ENCODE measurements at places on chromosomes 12 and 14. TPM values are rescaled to one million over a fixed set of nuclear protein-coding genes. Genes with fewer than 3 reads are reported as not detected.

Gene HCAR3
- not detected for total RNA-seq

Gene DTX1
- 8.6 TPM for total RNA-seq

Gene CCDC197
- not detected for total RNA-seq

Gene REC8
- 25.8 TPM for total RNA-seq

DNA sequence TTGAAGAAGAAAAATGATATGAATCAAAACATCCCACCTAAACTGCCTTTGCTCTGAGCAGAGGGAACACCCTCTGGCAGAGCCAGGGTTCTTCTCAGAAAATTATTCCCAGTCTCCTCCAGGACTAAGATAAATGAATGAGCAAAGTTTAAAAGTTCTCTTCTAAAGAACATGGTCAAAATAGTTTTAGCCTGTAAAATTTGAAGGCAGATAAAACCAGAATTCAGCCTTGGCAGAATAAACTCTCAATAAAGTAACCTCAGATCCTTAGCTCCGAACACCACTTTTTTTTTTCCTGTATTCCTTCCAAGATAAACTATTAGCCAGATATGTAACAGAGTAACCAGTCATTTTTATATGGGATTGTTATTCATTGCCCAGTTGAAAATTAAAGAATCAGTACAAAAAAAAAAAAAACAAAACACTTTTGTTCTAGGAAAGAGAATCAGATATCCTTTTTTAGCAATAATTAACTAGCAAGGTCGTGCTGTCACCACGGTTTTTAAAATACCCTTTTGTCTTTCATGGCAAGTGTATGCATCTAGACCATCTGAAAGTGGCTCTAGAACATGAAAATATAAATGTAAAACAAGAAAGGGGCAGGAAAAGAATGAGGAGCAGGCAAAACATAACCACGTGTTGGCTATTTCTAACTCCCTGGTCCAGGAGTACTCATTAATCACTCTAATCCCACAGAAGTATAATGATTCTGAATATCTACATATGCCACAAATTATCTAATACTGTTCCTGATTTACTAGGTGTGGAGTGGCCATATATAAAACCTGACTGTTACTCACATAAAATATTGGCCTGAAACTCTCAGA, 60.8 kb downstream of the CAPZA3 start:
- no peaks in the 10 kb centered on the region for H3K36me3 ChIP-seq
- H3K4me1 ChIP-seq, result no peaks in the 10 kb centered on the region
- H3K4me3 ChIP-seq, result no peak overlapping the region
- H3K27me3 ChIP-seq, result no peaks in the 10 kb centered on the region
- H3K27ac ChIP-seq, result no peak overlapping the region

DNA sequence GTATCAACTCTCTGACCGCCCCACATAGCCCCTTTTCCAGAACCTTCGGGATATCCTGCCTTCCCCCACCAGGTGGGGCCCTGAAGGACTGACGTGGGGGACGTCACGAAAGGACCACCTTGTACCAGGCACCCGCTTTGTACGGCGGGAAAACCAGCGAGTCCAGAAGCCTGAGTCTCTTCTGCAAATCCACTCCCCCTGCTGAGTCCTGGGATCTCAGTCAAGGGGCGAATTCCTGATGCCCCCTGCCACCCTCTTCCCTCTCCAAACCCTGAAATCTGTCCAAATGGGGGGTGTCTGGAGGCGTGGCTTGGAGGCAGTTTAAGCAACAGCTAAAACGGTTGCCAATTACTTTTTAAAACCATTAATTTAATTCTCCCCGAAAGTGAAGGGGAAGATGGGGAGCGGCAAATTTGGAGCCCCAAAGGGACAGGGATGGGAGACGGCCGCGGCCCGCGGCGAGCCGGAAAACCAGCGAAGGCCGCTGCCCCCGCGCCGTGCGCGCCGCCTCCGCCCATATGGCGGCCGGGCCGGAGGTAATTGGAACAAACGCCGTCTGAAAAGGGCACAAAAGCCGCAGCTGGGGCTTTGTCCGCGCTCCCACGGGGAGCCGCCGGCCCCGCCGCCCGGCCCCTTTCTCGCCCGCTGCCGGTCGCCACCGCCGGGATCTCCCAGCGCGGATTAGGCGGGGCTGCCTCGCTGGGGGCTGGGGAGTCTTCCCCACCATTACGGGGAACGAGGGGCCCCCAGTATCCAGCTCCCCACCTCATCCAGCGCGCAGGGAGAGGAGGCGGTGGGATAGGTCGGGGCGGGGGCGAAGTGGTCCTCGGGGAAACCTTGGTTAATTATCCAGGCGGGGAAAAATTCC, 6.6 kb downstream of the LHX5 start:
- H3K4me3 ChIP-seq, result peak overlapping the region; percentile 22
- no peak overlapping the region for H3K27ac ChIP-seq
- H3K4me1 ChIP-seq, result peaks cover 59% of the 10 kb centered on the region
- H3K36me3 ChIP-seq, result peaks cover 3% of the 10 kb centered on the region
- DNase-seq, result peak; percentile 65

- H3K36me3 ChIP-seq, result no peaks in the 10 kb centered on the region
- no peaks in the 10 kb centered on the region for H3K4me1 ChIP-seq
- no peak overlapping the region for H3K27ac ChIP-seq
- no peak for DNase-seq
Measured at GRCh38 chr14:105067140-105067968, 2.1 kb upstream of the GPR132 start.

DNA sequence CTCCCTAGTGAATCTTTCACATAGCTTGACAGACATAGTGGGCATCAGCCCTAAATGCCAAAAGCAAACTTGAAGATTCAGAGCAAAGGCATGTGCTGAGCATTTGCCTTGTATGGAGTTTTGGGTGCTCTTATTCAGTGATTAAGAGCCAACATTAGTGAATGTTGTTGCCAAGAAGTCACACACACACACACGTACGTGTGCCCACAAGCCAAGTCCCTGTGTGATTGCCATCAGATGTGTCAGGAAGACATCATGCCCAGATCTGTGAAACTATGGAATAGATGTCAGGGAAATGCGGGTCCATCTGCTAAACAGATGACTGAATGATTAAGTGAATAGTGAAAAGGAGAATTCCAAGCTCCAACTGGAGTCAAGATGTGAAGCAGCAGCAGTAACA, 149.0 kb downstream of the AKAP6 start:
- H3K4me3 ChIP-seq, result no peak overlapping the region
- DNase-seq, result no peak
- H3K36me3 ChIP-seq, result no peaks in the 10 kb centered on the region
- no peaks in the 10 kb centered on the region for H3K4me1 ChIP-seq

DNA sequence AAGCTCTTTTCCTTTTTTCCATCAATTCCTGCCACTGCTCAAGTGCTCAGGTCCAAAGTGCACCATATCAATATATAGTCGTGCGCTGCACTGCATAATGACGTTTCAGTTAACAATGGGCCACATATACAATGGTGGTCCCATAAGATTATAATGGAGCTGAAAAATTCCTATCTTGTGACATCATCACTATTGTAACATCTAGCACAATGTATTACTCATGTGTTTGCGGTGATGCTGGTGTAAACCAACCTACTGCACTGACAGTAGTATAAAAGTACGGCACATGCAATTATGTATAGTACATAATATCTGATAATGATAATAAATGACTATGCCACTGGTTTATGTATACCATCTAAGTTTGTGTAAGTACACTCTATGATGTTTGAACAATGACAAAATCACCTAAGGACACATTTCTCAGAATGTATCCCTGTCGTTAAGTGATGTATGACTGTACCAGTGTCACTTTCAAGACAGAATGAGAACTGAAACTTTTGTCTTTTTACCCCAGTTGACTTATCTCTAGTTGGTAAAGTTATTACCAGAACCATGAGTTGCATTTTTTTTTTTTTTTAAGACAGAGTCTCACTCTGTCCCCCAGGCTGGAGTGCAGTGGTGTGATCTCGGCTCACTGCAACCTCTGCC, 53.7 kb upstream of the INSM2 start:
- H3K36me3 ChIP-seq, result no peaks in the 10 kb centered on the region
- DNase-seq, result no peak
- H3K4me3 ChIP-seq, result no peak overlapping the region
- H3K27ac ChIP-seq, result no peak overlapping the region
- H3K27me3 ChIP-seq, result no peaks in the 10 kb centered on the region
- H3K4me1 ChIP-seq, result no peaks in the 10 kb centered on the region

- no peak for DNase-seq
- H3K27ac ChIP-seq, result no peak overlapping the region
- H3K4me3 ChIP-seq, result no peak overlapping the region
- no peaks in the 10 kb centered on the region for H3K36me3 ChIP-seq
Measured at GRCh38 chr12:59158066-59158465, 237.8 kb upstream of the LRIG3 start.

DNA sequence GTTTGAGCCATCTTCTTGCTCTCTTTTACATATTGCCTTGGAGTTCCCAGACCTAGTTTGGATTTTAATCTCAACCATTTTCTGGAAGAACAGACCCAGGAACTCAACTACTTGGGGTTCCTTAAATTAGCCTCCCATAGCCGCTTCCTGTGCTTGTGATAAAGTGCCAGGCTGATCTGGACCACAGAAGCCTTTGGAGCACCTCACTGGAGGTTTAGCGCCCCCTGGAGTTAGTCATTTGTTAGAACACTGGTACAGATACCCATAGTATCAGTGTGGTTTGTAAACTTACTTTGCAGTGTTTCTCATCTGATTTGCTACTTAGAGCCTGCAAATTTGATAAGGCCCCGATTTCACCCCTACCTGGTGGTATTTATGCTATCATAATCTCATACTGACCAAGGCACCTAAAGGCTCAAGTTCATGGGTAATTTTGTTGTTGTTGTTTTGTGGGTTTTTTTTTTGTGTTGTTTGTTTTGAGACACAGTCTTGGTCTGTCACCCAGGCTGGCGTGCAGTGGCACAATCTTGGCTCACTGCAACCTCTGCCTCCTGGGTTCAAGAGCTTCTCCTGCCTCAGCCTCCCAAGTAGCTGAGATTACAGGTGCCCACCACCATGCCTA, 3.7 kb downstream of the UNC119B start:
- no peak for DNase-seq
- H3K27ac ChIP-seq, result no peak overlapping the region
- peaks cover 53% of the 10 kb centered on the region for H3K36me3 ChIP-seq
- H3K4me3 ChIP-seq, result no peak overlapping the region
- no peaks in the 10 kb centered on the region for H3K27me3 ChIP-seq
- peaks cover 8% of the 10 kb centered on the region for H3K4me1 ChIP-seq

DNA sequence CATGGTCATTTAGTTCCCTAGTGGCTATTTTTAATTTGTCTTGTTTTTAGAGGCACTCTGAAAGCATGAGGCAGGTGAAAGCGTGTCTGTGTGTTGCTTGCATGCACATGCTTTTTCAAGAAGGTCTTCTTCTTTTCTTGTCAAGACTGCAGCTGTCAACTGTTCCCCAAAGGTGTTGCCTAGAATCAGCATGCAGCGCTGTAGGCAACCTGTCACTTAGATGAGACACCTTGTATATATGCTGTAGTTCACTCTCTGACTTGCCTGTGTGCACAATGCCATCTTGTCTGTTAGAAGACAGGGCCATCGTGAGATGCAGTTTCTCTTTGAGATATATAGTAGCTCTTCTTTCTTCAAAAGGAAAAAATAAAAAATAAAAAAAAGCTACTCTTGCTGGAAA, 885.7 kb downstream of the DIO2 start:
- no peaks in the 10 kb centered on the region for H3K36me3 ChIP-seq
- DNase-seq, result no peak
- H3K27ac ChIP-seq, result no peak overlapping the region
- H3K4me1 ChIP-seq, result no peaks in the 10 kb centered on the region
- no peaks in the 10 kb centered on the region for H3K27me3 ChIP-seq
- H3K4me3 ChIP-seq, result no peak overlapping the region

- no peak overlapping the region for H3K4me3 ChIP-seq
- no peaks in the 10 kb centered on the region for H3K36me3 ChIP-seq
- no peaks in the 10 kb centered on the region for H3K4me1 ChIP-seq
- no peaks in the 10 kb centered on the region for H3K27me3 ChIP-seq
Measured at GRCh38 chr12:76685246-76685678, 78.7 kb upstream of the ZDHHC17 start.

DNA sequence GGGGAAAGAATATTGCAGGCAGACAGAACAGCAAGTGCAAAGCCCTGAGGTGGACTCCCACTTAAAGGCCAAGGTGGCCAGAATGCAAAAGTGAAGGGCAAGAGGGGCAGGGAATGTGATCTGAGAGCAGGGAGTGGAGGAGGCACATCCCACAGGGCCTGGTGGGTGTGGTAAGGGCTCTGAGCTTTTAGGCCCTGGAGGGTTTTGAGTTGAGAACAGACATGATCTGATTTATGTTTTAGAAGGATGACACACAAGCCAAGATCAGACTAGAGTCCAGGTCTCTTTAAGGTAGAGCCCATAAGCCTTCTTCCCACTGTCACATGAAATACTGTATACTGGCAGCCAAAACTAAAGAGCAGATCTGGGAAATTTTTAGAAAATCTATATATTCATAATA, 162.5 kb downstream of the SLC38A4 start:
- no peaks in the 10 kb centered on the region for H3K27me3 ChIP-seq
- no peak for DNase-seq
- no peaks in the 10 kb centered on the region for H3K36me3 ChIP-seq
- no peak overlapping the region for H3K27ac ChIP-seq
- no peaks in the 10 kb centered on the region for H3K4me1 ChIP-seq

Data from H1 (cell line).